ENCODE measurements at places on chromosomes 5 and 9. TPM values are rescaled to one million over a fixed set of nuclear protein-coding genes. Genes with fewer than 3 reads are reported as not detected.

Gene ICE1
- total RNA-seq: 15.4 TPM

Gene PCDHGA12
- total RNA-seq: 4.7 TPM

Gene IL33
- 17.4 TPM for total RNA-seq

Gene ARHGEF39
- 5.5 TPM for total RNA-seq

Gene KCNV2
- not detected for total RNA-seq

Gene ITGA2
- total RNA-seq: 24.0 TPM

Gene NUDT2
- 52.5 TPM for total RNA-seq

Gene HACD4
- 2.3 TPM for total RNA-seq

Gene RORB
- not detected for total RNA-seq

Gene SLC36A3
- not detected for total RNA-seq

Gene PRRX2
- 1.2 TPM for total RNA-seq

Gene FOXD4
- total RNA-seq: 0.21 TPM

Gene PROB1
- 1.6 TPM for total RNA-seq

Gene IFNA2
- total RNA-seq: not detected

Gene ATP6V0E1
- total RNA-seq: 101 TPM

Gene LRRC70
- 0.07 TPM for total RNA-seq

Gene OBP2B
- total RNA-seq: not detected

Gene NTNG2
- 0.07 TPM for total RNA-seq

Gene AGTPBP1
- total RNA-seq: 9.6 TPM

Gene OR1L4
- total RNA-seq: not detected

Gene BTNL8
- total RNA-seq: not detected

Gene LMBRD2
- total RNA-seq: 4.6 TPM

Gene PCA3
- not detected for total RNA-seq

Gene CRHBP
- total RNA-seq: not detected

Gene CDHR2
- not detected for total RNA-seq

Gene SPEF2
- total RNA-seq: 2.5 TPM

Gene TMEM38B
- total RNA-seq: 8.4 TPM

Gene ANKRD18A
- 0.98 TPM for total RNA-seq

Gene ASPN
- total RNA-seq: not detected

Gene OR1J2
- total RNA-seq: not detected

Gene SLC36A2
- total RNA-seq: not detected

Gene SPATA6L
- total RNA-seq: 0.23 TPM

Gene TSSK1B
- 0.14 TPM for total RNA-seq

Gene AGXT2
- total RNA-seq: not detected

Gene PCDHB14
- total RNA-seq: 0.65 TPM

Gene PDLIM4
- 61.7 TPM for total RNA-seq

Gene ORM2
- not detected for total RNA-seq

Gene HTR4
- not detected for total RNA-seq

Gene NUDCD2
- 7.3 TPM for total RNA-seq

Gene LOX
- total RNA-seq: 3.4 TPM

Gene PHF24
- under 0.01 TPM for total RNA-seq

Gene PCDHB5
- 0.63 TPM for total RNA-seq

Gene OR13C9
- total RNA-seq: not detected

Gene BTNL3
- total RNA-seq: not detected

Gene DOLK
- 25.6 TPM for total RNA-seq

Gene DIPK1B
- total RNA-seq: 5.3 TPM

Gene TMEM252
- not detected for total RNA-seq

Gene TERT
- total RNA-seq: not detected

Gene C8G
- total RNA-seq: not detected

Gene NAIP
- total RNA-seq: 2.0 TPM

Measured in airway epithelial cell (primary cell).